Stimulated activated CD4-positive, alpha-beta T cell treated with anti-CD3 and anti-CD28 coated beads, Interleukin-2, amount 100 ng/mL, for 48 hours (primary cell): ENCODE measurements at places on chromosomes 4 and X.

- DNase-seq: no peak
Measured at GRCh38 chrX:3589474-3589873, 124.0 kb downstream of the PRKX start.

DNA sequence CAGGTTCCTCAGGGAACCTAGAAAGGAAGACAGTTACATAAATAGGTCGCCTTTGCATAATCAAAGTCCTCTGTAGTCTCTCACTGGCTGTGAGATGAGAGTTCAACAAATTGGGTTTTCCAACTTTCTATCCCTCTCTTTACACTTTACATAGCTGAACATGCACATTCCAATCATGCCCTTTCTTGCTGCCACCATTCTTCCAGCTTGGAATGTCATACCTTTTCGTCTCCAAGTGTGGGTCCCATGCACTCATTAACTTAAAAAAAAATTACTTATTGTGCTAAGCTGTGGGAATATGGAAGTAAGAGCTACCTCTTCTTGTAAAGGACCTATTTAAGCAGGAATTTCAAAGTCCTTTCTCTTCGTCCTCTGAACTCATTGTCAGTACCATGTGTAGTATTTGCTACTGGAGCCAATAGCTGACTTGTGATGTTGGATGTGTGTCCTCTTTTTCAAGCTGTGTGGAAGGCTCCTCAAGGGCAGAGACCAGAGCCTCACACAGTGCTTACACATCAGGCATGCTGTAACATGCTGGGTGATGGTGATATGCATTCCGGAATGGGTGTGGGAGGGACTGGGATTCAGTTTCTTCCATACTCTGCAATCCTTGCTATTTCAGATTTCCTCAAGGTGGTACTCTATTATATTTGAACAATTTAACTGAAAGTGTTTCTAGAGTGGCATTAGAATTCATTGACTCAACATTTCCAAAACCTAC, 7.1 kb downstream of the ENOPH1 start:
- no peak for DNase-seq

DNA sequence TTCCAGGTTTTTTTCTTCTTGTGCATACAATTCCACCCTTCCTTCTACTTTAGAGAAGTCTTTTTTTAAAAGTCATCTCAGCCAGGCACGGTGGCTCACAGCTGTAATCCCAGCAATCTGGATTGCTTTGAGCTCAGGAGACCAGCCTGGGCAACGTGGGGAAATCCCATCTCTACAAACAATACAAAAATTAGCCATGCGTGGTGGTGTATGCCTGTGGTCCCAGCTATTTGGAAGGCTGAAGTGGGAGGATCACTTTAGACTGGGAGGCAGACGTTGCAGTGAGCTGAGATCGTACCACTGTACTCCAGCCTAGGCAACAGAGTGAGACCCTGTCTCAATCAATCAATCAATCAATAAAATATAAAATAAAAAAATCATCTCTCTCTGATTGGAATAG, 14.8 kb downstream of the ELOVL6 start:
- no peak for DNase-seq

- no peak for DNase-seq
Measured at GRCh38 chr4:115514675-115515074, 401.3 kb upstream of the NDST4 start.

- no peak for DNase-seq
Measured at GRCh38 chrX:68832101-68832416, 3.2 kb downstream of the EFNB1 start.

GRCh38 chrX:119736206-119736764, 22.1 kb upstream of the SOWAHD start:
- no peak for DNase-seq

- DNase-seq: no peak
Measured at GRCh38 chrX:9291629-9292028, 173.2 kb upstream of the TBL1X start.

- peak; percentile 22 for DNase-seq
Measured at GRCh38 chrX:71998836-71999509, 88.3 kb downstream of the NHSL2 start.

GRCh38 chrX:77527233-77528001, 80.2 kb downstream of the FGF16 start:
- DNase-seq: no peak

GRCh38 chrX:148024425-148025148, 43.5 kb downstream of the FMR1NB start:
- DNase-seq: no peak

DNA sequence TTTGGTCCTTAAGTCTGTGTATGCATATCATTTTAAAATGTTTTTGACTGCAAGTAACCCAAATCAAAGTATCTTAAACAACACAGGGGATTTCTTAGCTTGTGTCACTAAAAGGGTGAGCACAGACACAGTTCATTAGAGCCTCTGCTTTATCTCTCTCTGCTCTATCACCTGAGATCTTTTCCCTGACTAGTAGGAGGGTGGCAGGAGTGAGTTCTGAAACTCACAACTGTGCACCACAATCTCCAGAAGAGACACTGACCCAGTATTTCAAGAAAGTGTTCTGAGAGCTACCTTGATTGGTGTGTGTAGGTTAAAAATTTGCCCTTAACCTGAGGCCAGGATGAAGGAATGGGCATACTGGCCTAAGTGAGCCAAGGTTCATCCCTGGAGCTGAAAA, 24.8 kb downstream of the CCSER1 start:
- DNase-seq: no peak

GRCh38 chr4:81505004-81505598, 33.4 kb upstream of the RASGEF1B start:
- peak; percentile 53 for DNase-seq

GRCh38 chrX:44392767-44393166, 49.3 kb upstream of the EFHC2 start:
- no peak for DNase-seq

- no peak for DNase-seq
Measured at GRCh38 chrX:13763489-13763888, 28.9 kb downstream of the OFD1 start.

GRCh38 chr4:110620691-110621327, 2.1 kb downstream of the PITX2 start:
- DNase-seq: no peak

- DNase-seq: no peak
Measured at GRCh38 chr4:125781651-125782050, 466.9 kb downstream of the FAT4 start.

DNA sequence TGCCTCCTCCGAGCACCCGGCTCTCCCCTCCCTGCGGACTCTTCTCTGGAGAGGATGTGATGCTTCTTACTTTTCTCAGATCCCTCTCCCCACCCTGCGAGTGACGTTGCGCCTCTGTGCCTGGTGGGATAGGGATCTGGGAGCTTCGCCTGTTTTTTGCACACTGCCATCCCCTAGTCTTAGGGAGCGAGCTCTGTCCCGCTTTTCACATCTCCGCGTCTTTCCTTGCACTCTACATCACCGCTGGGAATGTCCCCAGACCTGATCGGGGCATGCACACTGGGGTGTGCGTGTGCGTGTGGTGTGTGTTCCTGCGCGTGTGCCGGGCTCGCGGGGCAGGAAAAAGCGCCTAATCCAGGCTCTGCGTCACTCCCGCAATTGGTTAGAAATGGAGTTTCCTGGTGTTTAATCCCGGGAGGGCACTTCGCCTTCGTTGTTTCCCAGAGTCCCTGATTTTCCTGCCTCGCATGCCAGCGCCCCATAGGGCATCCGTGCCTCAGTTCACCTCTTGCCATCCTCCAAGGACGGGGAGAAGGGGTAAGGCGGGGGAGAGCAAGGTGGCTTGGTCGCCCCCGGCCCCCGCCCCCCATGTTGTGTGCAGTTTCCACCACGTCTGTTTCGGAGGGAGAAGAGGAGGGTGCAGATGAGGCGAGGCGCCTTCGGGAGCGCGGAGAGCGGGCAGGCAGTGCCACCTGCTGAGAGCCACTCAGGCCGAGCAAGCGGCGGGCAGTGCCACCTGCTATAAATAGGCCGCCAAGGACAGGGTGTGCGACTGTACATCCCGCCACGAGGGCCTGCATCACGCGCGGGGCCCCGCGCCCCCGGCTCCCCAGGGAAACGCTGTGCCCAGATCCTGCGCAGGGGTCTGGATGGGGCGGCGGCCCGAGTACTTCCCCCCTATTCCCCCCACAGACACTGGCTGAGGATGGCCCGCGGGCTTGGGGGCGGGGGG, 759 bp upstream of the TBC1D1 start:
- peak; percentile 23 for DNase-seq

DNA sequence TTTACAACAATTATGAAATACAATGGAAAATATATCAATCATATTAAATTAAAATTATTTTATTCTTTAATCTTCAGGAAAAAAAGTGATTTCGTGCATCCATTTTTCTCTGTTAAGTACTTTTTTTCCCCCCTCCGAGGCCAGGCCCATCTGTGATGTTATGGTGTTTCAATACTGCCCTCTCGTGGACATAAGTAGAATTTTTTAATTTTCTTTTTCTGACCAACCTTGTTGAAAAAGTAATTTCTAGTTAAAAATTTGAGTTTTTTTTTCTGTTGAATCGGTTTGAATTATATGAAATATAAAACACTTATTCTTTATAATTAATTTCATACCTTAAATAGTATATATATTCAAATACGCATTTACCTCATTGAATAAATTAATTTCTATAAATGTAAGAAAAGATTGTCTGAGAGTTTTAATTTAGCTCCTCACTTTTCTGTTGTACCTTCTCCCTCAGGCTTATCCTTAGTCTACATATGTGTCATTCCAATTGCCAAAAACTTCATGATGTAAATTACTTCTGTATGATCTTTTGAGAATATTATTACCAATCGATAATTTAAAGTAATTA, 175.8 kb upstream of the TECRL start:
- DNase-seq: no peak

DNA sequence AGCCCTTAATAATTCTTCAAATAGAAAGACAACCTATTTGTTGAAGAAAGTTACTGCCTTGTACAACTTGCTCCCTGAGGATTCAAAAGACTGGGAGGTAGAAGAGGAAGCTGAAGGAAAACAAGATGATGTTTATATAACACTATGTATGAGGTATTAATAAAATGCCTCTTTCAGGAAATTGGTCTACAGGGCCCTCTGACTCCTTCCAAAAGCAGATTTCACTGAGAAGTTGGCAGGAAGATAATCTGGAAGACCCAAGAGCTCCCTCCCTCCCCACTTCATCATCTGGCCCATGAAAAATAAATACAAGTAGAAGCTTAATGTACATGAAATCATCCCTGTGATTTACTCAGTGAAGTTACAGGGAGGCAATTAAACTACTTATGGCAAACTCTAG, 107.5 kb upstream of the MAGEC2 start:
- DNase-seq: no peak

DNA sequence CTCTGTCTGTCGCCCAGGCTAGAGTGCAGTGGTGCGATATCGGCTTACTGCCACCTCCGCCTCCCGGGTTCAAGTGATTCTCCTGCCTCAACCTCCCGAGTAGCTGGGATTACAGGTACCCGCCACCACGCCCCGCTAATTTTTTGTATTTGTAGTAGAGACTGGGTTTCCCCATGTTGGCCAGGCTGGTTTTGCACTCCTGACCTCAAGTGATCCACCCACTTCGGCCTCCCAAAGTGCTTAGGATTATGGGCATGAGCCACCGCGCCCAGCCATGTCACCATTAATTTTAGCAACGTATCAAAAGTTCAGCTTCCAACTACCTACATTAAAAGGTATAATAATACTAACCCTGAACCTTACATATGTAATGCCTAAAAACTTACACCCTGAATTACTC, 940 bp upstream of the UTP3 start:
- DNase-seq: peak; percentile 10

- DNase-seq: no peak
Measured at GRCh38 chr4:26762650-26763049, 98.0 kb upstream of the STIM2 start.

- DNase-seq: no peak
Measured at GRCh38 chr4:68655764-68656444, 14.5 kb downstream of the UGT2B15 start.

- DNase-seq: no peak
Measured at GRCh38 chrX:82842286-82842685, 665.8 kb upstream of the POU3F4 start.

- DNase-seq: no peak
Measured at GRCh38 chr4:6228158-6229067, 28.1 kb upstream of the JAKMIP1 start.

DNA sequence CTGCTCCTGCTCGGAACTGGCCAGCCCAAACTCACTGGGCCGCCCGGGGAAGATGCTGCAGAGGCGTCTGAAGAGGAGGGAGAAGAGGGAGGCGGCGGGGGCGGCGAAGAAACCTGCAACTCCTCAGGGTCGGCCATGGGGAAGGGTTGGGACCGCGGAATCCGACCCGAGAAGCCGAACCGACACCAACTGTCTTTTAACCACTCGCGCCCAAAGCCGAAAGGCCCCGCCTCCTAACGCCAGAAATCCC, at the start of gene C4orf46:
Gene C4orf46 (minus strand): TSS at position 223 of the 250 bp plus-strand sequence. CDS start 86 bp downstream, at position 137.
- no peak for DNase-seq

DNA sequence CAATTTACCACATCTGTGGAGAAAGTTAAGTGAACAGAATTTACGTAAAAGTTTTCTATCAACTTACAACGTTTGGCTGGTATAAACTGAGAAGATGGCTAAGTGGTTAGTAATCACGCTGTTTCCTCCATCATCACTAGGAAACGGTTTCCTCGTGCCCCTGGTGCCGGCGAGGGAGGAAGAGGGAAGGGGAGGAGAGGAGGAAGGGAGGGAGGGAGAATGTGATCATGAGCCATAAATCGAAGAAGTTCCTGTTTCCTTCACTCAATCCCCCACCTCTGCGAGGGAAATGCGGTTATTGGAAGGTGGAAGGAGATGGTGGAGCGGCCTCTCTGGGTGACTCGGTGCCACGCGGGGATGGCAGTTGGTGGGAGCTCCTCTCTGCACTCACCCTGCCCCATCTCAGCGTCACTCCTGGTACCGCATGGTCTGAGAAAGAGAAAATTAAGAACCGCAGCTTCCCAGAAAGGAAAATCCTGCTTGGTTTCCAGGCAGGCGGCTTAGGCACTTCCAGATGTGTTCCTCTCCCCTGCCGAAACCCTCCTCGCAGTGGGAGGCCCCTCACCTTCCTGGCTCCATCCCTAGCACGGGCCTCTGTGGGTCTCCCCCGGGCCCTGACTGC, 216.8 kb downstream of the AFAP1 start:
- DNase-seq: no peak

DNA sequence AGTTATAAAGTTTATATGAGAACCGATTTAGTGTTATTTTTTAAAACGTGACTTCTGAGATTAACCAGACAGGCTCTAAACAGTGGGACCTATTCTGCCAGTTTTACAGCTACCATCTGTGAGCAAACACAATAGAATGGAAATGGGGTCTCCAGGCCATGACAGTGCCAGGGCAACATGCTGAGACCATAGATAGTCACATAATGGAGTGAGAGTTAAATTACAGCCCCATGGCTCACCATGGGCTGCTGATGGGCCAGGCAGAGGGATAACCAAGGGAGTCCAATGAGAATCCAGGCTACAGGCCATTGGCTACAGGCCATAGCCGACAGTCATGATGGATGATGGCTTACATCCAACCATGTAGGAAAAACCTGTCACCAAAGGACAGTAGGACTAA, 183.5 kb upstream of the NDP start:
- DNase-seq: no peak
